NCI-H526 (cell line): ENCODE measurements at places on chromosomes 1 and 21.

DNA sequence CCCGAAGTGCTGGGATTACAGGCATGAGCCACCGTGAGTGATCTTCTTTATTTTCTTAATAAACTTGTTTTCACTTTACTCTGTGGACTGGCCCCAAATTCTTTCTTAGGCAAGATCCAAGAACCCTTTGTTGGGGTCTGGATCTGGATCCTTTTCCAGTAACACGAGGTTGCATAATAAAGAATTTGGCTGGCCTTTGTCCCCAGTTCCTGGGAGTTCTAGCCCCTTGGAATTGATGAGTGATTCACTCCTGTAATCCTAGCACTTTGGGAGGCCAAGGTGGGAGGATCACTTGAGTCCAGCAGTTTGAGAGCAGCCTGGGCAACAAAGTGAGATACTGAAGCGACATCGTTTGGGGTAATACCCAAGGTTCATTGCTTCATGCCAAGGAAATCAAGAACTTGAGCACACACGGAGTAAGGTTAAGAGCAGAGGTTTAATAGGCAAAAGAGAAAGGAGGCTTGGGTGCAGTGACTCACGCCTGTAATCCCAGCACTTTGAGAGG is 2.2 kb upstream of the TOMM20 start:
- DNase-seq: no peak

GRCh38 chr1:6490181-6491080 is 1.0 kb downstream of the PLEKHG5 start:
- DNase-seq: peak; percentile 94

GRCh38 chr1:226422478-226422877 is 14.6 kb upstream of the PARP1 start:
- DNase-seq: no peak

DNA sequence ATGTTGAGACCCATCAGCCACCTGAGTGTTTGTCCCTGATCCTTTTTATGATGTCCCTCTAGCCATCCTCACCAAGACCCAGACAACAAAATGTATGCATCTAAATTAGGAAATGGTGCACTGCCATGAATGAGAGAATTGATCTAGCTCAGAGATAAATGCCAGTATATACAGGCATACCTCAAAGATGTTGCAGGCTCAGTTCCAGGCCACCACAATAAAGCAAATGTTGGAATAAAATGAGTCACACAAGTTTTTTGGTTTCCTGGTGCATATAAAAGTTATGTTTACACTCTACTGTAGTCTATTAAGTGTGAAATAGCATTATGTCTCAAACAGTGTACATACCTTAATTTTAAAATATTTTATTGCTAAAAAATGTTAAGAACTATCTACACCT is 63.9 kb downstream of the CHIA start:
- DNase-seq: no peak

GRCh38 chr21:36522219-36522808 is 42.4 kb upstream of the CLDN14 start:
- no peak for DNase-seq

DNA sequence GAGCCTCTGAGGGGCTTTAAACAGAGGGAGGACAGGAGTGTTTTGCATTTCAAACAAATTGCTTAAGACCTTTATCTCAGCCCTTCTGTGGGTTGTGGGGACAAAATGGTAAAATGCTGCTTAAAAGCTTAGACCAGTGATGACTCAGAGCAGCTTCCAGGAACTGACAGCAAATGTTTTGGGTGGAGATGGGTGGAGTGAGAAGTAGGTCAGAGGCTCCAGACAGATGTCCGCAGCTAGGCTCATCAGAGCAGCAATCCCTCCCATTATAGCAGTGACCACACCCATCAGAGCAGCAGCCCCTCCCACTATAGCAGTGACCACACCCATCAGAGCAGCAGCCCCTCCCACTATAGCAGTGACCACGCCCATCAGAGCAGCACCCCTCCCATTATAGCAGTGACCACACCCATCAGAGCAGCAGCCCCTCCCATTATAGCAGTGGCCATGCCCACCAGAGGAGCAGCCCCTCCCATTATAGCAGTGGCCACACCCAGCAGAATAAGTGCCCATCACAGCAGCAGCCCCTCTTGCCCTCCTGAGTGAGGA is 532.2 kb downstream of the MATN1 start:
- peak; percentile 72 for DNase-seq

- DNase-seq: no peak
Observed at GRCh38 chr21:46456750-46457149, 1.9 kb upstream of the DIP2A start.
